ENCODE measurements at places on chromosomes 6 and 20. TPM values are rescaled to one million over a fixed set of nuclear protein-coding genes. Genes with fewer than 3 reads are reported as not detected.

The KIAA1755 gene
- total RNA-seq: 0.22 TPM

DNA sequence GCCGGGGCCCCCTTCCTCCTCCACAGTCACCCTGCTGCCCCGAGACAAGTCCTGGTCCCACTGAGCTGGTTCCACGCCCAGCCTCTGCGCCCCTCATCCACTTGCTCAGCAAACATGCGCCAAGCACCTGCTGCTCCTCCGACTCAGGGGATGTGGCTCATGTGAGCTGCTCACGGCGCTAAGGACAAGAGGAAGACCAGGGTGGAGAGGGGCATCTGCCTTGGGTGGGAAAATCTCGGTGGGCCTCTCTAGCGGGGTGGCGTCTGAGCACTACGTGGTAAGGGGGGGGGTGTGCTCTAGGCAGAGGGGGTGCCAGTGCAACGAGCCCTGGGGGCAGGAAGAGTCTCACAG lies 4.5 kb downstream of the LAMA5 start:
- DNase-seq: no peak

- DNase-seq: no peak
Measured at GRCh38 chr20:14764511-14765369, 427.3 kb upstream of the FLRT3 start.

DNA sequence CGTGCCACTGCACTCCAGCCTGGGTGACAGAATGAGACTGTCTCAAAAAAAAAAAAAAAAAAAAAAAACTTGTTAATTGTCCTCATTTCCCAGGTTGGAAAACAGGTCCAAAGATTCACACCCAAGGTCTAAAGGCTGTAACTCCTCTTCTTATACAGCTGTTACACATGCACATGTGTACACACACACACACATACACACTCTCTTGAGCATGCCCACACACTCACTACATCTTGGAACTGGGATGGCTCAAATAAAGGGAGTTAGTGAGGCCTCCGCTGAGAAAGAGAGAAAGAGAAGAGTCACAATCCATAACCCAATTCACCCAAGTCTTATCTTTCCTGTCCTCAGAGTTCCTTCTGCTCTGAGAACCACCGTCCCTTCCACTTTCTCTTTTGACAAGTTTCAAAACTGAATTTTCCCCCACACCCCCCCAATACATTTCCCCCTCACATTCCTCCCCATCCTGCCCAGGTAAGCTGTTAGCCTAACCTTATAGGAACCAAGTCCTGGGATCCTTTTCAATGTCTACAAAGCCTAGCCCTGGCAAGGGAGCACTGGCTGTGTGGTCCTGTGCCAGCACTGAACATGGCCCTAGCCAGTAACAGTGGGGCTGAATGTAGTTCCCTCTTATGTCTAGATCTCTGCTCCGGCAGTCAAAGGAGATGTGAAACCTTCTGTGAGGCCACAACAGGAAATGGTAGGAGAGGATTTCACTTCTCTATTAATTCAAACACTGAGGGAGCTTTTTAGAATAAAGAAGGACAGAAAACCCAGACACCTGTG lies 3.2 kb upstream of the HLA-DMB start:
- no peak for DNase-seq

The SRC gene
- total RNA-seq: 15.4 TPM

- no peak for DNase-seq
Measured at GRCh38 chr20:54995553-54995952, 520.2 kb downstream of the DOK5 start.

The MCM8 gene
- total RNA-seq: 32.1 TPM

DNA sequence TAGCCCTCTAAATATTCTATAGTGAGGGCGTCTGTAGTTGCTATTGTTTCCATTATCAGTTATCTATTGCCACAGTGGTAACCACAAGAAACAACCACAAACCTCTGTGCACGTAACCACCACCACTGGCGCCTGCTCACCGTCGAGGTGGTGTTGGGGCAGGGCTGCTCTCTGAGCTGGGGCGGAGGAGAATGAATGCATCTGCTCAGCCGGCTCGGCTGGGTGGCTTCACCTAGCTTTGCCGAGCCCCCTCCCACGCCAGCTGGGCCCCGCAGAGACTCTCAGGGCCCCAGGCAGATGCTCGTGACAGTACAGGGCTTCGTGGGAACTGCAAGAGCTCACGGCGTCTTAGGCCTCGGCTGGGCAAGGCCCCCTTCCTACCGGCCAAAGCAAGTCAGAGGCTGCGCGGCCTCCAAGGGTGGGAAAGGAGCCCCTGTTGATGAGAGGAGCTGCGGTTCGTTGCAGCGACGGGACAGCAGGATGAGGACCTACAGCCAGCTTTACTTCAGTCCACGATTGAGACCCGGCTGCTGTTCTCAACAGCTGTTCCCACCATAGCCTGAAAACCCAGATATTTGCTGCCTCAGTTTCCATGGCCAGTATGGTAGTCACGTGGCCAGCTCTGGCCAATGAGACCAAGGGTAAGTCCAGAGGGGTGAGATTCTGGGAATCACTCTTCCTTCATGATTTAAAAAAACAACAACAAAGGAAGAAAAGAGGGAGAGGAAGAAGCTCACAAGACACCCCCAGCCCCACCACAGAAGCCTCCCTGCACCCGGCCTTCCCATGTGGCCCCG lies 120.2 kb upstream of the AFDN start:
- no peak for DNase-seq

GRCh38 chr6:88572449-88573139 lies 390.8 kb downstream of the RNGTT start:
- no peak for DNase-seq

- no peak for DNase-seq
Measured at GRCh38 chr6:135226537-135226936, 45.4 kb downstream of the MYB start.

Measured in neural progenitor cell (in vitro differentiated cells).